Karpas-422 (cell line): ENCODE measurements at places on chromosomes 1 and 21. TPM values are rescaled to one million over a fixed set of nuclear protein-coding genes. Genes with fewer than 3 reads are reported as not detected.
A peak's percentile ranks its signal among the peaks of the same experiment; 100 is the strongest.

DNA sequence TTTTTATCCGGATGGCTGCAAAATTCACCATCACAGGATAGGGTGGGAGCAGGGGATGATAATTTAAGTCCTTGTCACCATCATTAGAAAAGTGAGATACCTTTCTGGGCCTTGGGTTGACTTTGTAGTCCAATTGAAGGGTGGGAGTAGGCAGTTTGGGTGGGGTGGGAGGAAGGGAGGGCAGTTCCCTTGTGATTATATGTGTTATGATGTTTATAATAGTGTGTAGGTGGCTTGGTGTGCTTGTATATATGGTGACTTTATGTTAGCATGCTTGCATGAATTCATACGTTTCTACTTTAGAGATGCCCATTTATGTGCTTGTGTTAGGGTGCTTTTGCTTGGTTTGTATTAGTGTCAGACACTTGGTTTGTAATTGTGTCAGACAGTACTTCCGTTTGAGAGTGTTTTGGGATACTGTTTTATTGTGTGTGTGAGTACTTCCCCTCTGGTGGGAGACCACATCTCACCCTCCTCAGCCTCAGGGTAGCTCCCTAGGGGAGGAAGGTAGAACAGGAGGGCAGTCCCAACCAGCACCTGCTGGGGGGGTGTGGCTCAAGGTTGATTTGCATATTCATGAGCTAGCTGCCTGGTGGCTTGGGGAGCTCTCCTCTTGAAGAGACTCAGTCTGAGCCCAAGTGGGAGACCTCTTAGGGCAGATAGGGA lies 6.3 kb upstream of the POU3F1 start:
- H3K4me3 ChIP-seq = no peak overlapping the region
- peaks cover 20% of the 10 kb centered on the region for H3K4me1 ChIP-seq
- no peaks in the 10 kb centered on the region for H3K36me3 ChIP-seq
- no peak overlapping the region for H3K27ac ChIP-seq
- DNase-seq = peak; percentile 82

- H3K27me3 ChIP-seq = no peaks in the 10 kb centered on the region
- H3K4me3 ChIP-seq = no peak overlapping the region
- H3K27ac ChIP-seq = no peak overlapping the region
- H3K36me3 ChIP-seq = no peaks in the 10 kb centered on the region
- H3K4me1 ChIP-seq = no peaks in the 10 kb centered on the region
Measured at GRCh38 chr1:50453266-50453665, 30.0 kb upstream of the DMRTA2 start.

DNA sequence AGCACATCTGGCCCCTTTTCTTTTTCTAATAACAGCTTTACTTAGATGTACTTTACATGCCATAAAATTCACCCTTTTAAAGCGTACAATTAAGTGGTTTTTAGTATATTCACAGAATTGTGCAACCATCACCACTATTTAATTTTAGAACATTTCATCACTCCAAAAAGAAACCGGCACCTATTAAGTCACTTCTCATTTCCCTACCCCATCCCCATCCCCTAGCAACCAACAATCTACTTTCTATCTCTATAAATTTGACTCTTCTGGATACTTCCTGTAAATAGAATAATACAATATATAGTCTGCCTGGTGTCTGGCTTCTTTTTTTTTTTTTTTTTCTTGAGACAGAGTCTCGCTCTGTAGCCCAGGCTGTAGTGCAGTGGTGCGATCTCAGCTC lies 59.5 kb upstream of the ENAH start:
- H3K27me3 ChIP-seq = no peaks in the 10 kb centered on the region
- H3K4me3 ChIP-seq = no peak overlapping the region
- no peak overlapping the region for H3K27ac ChIP-seq
- H3K36me3 ChIP-seq = no peaks in the 10 kb centered on the region
- H3K4me1 ChIP-seq = no peaks in the 10 kb centered on the region

RPF1 gene
- 60.9 and 70.8 TPM in 2 replicates for total RNA-seq
